ENCODE measurements at places on chromosomes 4 and X.
A peak's percentile ranks its signal among the peaks of the same experiment; 100 is the strongest.

GRCh38 chr4:86909546-86910295 is 17.5 kb upstream of the C4orf36 start:
- DNase-seq: no peak
- H3K36me3 ChIP-seq: no peaks in the 10 kb centered on the region
- H3K27ac ChIP-seq: no peak overlapping the region
- H3K27me3 ChIP-seq: peaks cover 2% of the 10 kb centered on the region
- peaks cover 9% of the 10 kb centered on the region for H3K4me1 ChIP-seq

DNA sequence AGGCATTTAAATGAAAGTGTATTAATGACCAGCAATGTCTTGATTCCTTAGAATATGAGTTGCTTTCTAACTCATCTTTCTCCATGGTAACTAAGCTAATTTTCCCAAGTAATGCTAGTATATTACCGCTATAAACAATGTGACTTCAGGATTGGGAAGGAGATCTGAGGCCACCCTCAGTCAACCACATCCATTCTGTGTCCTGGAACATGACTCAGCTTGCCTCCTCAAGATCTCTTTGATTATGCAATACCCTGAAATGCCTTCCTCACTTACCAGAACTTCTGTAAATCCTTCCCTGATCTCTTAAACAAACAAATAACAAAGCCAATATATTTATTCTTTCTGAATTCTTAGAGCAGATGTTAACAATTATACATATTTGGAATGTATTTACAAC is 1495.5 kb downstream of the PCDH18 start:
- no peaks in the 10 kb centered on the region for H3K4me1 ChIP-seq
- no peak for DNase-seq
- H3K27ac ChIP-seq: no peak overlapping the region

GRCh38 chr4:93203708-93204107 is 624.8 kb upstream of the ATOH1 start:
- peaks cover 7% of the 10 kb centered on the region for H3K4me1 ChIP-seq
- no peak overlapping the region for H3K27ac ChIP-seq
- H3K36me3 ChIP-seq: no peaks in the 10 kb centered on the region
- H3K27me3 ChIP-seq: no peaks in the 10 kb centered on the region
- DNase-seq: peak; percentile 68
- H3K4me3 ChIP-seq: no peak overlapping the region

DNA sequence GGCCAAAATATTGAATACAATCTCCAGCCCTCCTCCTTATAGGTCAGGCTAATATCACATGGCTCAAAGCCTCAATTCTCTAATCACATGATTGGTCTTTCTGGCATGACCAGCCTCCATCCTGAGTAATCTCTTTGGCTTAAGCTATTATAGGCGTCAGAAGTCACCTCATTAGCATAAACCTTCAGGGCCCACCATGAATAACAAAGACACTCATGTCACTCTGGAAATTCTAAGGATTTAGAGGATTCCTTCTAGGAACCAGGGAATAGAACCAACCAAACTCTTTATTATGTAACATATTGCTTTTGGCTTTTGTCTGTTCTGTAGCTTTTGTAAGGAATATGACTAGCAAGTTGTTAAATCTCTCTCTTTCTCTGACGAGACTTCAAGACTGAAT is 109.2 kb upstream of the IGFBP7 start:
- H3K27me3 ChIP-seq: no peaks in the 10 kb centered on the region
- DNase-seq: peak; percentile 37
- H3K36me3 ChIP-seq: no peaks in the 10 kb centered on the region
- H3K4me3 ChIP-seq: no peak overlapping the region
- peaks cover 6% of the 10 kb centered on the region for H3K4me1 ChIP-seq

- H3K4me1 ChIP-seq: 0 out of 2 replicates have a peak, but pooled peaks cover 6% of the 10 kb centered on the region
- DNase-seq: no peak
- H3K36me3 ChIP-seq: no peaks in the 10 kb centered on the region
- H3K27ac ChIP-seq: no peak overlapping the region
- H3K27me3 ChIP-seq: no peaks in the 10 kb centered on the region
Observed at GRCh38 chr4:77859256-77859655, 3.4 kb upstream of the MRPL1 start.

Data from GM23338 (cell line).